ENCODE measurements at places on chromosomes 2 and 18.

DNA sequence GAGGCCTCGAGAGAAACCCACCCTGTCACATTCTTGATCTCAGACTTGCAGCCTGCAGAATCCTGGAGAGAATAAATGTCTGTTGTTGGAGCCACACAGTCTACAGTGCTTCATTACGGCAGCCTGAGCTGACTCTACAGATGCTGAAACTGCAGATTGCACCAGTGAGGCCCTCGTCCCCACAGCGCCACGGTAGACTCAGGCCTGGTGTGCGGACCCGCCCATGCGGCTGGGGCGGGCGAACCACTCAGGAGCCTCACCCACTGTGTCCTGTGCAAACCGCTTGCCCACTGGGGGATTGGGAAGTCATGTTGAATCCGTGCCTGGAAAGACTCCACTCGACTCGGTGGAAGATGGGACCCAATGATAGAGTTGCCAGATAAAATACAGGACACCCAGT is 125.2 kb upstream of the COPS8 start:
- no peak for DNase-seq

GRCh38 chr2:30233271-30234009 is 2.1 kb downstream of the LBH start:
- peak; percentile 4 for DNase-seq

GRCh38 chr2:42328148-42328833 is 32.7 kb downstream of the COX7A2L start:
- DNase-seq: no peak

DNA sequence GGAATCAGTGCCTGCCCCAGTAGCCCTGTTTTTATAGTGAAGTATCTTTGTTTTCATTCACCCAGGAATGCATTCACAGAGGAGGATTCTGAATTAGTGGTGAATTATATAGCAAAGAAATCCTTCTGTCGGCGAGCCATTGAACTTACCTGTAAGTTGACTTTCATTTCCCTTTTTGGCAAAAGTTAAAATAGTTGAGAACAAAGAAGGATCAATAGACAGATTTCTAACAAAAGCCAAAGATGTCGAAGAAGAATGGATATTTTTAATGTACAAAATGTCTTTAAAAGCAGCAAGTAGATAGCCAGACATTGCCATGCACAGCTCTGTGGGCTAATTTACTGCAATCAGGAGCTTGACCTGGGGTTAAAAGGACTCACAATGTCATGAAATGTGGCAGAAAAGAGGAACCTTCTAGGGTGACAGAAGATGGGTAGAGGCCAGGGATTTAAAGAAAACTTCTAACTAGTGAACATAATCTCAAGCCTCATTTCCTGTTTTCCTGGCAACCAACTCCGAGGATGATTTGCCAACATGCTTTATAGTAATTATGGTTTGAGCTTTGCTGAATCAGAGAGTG is 53.8 kb upstream of the TMEM87B start:
- DNase-seq: no peak

DNA sequence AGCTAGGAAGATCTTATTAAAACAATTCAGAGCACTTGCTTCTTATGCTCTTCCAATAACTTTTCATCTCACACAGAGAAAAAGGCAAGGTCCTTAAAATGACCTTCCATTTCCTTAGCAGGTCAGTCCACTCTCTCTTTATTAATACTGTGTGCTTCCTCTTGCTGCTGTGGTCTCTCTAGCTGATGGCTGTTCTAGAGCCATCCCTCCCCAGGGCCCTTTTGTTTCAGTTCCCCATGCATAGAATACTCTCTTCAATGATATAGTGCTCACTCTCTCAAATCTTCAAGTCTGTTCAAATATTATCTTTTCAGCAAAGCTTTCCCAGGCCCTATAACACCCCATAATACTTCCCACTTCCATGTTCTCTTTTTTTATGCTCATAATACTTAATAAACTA is 469.3 kb downstream of the METTL4 start:
- DNase-seq: no peak

DNA sequence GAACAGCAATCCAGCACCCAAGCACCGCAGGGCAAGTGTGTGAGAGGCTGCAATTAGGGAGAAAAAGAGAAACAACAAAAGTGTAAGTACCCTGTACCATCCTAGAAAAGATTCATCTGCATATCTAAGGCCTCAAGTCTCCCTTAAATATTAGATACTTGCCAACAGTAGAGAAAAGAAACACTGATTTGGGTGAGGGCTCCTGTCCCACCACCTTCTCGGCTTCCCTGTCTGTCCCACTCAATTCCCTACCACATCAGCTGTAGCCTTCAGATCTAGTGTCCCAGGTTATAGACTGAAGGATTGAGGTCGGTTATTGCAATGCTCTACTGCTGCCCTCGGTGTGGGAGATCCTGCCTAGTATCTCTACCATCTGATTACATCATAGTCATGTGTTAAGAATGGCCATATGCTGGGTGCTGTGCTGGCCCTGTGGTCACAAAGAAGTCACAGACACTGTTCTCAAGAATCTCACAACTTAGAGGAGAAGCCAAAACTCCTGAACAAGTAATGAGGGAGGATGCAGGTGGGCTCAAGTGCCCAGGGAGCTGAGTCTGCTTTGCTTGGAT is 2.5 kb downstream of the RAX start:
- DNase-seq: no peak

DNA sequence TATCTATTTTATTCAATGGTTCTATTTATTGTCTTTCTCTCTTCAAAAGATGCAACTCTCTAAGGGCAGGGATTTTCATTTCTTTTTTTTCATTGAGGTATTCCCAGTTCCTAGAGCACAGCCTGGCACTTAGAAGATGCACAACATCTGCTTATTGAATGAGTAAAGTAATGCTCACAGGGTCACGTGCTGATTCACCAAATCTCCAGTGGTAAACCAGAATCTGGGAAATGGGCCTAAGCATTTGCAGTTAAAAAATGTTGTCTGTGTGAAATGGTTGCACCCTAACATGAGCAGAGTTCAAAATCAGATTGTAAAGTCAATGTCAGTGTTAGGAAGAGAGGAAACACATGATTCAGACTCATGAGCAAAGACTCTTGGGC is 15.8 kb downstream of the SLC8A1 start:
- DNase-seq: no peak

- no peak for DNase-seq
These were observed 110.7 kb downstream of the XRCC5 start for GRCh38 chr2:216219861-216220260.

DNA sequence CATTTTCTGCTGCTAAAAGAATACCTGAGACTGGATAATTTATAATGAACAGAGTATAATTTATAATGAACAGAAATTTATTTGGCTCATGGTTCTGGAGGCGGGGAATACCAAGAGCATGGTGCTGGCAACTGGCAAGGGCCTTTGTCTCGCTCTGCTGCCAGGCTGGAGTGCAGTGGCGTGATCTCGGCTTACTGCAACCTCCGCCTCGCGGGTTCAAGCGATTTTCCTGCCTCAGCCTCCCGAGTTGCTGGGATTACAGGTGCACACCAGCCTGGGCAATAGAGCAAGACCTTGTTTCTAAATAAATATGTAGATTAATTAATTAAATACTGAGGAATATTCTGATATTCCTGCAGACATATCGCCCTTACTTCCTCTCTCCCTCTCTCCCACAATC is 1610.8 kb downstream of the SUCLG1 start:
- no peak for DNase-seq

GRCh38 chr18:2169656-2170055 is 401.6 kb downstream of the METTL4 start:
- no peak for DNase-seq

DNA sequence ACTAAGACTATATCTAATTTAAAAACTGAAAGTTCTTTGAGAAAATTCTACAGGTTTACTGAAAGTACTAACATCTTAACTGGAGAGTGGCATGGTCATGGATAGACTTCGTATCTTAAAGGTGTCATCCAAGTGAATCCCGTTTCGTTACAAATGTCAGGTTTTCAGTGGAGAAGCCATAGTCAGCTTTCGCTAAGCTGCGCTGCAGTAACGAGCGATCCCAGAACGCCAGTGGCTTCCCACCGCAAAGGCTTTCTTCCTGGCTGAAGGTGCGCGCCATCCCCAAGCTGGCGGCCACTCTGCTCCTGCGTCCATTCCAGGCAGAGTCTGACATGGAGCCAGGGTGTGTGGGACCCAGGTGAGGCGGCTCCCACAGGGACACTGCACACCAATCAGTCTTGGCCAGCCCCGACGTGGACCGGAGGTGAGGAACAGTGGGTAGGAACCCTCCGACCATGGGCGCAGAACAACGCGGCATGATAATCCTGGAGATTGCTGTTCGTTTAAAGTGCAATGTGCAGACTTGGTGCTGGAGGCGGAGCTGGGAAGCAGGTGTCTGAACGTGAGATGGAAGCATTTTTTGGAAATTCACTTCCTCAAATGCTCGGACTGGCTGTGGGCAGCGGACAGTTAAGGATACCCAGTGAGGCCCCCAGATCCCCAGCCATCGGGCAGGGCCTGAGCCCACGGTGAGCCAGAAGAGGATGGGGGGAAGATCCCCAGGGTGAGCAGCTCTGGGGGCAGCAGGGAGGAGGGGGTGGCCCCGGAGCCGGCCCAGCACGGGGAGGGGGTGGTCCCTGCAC is 27.8 kb upstream of the KCNG2 start:
- no peak for DNase-seq

- no peak for DNase-seq
These were observed 372.7 kb downstream of the ZNF521 start for GRCh38 chr18:24979235-24979634.

DNA sequence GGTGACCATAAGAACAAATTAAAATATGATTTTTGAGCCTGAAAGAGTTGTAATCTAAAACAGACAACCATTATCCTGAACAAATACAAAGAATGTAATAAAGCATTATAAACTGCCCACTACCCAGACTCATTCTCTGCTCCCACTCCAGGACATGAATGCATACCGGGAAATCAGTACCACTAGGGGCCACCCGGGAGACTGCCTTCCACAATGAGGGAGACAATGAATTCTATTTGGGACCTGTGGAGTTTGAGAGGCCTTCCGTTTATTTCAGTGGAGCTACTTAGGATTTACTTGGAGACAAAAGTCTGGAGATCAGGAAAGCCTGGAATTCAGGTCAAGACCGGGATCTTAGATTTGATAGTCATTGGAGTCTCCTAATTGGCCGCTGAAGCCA is 50.0 kb downstream of the NAB1 start:
- DNase-seq: no peak

DNA sequence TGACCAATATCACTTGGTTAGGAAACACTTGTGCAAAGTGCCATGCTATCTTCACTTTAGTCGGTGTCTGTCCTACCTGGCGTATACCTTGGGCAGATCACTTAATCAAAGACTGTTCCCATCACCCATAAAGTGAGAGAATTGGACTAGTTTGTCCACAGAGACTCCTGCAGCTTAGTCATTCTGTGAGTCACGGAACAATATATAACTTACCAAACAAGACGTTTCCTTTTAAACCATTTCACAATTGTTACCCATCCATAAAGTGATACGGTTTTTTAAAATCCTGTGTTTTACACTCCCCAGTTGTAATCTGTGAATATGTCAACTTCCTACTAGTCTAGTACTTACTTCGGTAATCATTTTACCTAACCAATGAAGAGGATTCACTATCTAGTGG is 499.3 kb upstream of the SMIM21 start:
- DNase-seq: no peak

DNA sequence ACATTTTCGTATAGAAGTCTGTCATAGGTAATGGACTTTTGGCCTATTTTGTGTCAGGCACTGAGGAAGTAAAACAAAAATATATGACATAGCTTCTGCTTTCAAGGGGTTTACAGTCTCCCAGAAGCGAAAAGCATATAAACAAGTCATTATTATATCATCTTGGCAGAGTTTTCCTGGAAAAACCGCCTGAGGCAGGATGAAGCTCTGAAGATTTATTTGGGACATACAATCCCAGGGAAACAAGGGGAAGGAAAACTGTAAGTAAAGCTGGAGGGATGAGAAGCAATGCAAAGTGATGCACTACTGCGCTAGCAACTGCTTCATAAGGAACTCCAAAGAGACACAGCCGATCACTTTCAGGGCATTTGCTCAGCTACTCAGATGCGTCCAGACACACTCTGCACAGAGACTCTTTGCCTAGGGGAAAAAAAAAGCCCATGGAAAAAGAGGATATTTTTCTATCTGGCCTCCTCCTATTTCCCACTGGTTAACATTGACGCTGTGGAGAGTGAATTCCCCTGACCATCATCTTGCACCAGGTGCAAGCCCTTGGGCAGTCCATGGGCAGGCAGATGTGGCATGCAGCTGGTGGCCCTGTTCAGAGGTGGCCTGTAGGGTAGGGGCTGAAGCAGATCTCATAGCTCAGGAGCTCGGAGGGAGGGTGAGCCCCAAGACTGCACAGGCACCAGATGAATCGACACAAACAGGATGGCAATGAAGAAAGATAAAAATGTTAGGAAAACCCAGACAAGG is 158.1 kb downstream of the METTL4 start:
- DNase-seq: no peak

DNA sequence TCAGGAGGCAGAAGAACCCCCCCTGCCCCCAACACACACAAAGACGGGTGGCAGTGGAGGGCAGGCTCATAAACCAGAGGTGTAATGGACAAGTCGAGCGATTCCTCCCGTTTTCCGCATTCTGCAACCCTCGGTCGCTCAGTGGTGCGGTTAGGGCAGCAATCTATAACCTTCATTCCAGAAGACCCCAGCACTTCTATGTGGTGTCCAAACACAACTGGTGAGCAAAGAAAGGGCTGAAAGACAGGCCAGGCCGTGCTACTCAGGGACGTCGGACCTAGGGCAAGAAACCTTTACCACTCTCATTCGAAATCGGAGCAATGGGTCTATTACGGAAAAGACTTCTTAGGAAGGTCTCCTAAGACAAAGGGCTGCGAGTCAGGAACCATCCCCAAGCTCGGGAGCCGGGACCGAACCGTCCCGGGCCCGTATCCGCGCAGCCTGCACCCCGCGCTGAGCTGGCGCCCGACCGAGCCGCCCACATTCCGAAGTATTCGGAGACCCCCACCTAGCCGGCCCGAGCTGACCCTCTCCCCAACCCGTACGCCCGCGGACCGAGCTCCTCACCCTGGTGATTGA is 568 bp downstream of the ARL5A start:
- DNase-seq: peak; percentile 51

GRCh38 chr2:239905884-239906654 is 119.1 kb downstream of the NDUFA10 start:
- no peak for DNase-seq

DNA sequence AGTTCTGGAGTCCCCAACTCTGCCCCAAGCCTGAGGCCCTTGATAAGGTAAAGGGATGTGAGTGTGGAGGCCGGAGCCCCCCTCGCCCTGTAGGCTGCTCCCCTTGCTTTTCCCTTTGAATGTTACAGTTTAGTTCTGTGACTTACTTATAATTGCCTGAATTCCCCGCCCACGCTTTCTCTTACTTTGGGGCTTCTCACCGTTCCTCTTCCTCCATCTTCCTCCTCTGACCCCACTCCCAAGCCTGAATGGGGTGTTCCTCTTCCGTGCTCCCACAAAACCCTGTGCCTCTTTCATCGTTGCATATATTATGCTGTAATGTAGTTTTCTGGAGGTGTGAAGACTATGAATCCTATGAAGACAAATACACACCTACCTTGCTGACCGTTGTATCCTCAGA is 15.0 kb upstream of the IL1RN start:
- no peak for DNase-seq

Measured in stimulated activated naive CD8-positive, alpha-beta T cell treated with anti-CD3 and anti-CD28 coated beads, Interleukin-15, Interleukin-2, amounts not matched to agents 100 U/mL and 50 U/mL, for 24 hours (primary cell).